ENCODE measurements at places on chromosomes 12 and 14. TPM values are rescaled to one million over a fixed set of nuclear protein-coding genes. Genes with fewer than 3 reads are reported as not detected.

LRP6 gene
- total RNA-seq: 11.7 TPM

SERPINA10 gene
- not detected for total RNA-seq

CMKLR1 gene
- total RNA-seq: 4.2 TPM

NANOG gene
- total RNA-seq: 0.16 TPM

GRCh38 chr12:58159941-58160340 lies 218.6 kb downstream of the ATP23 start:
- no peaks in the 10 kb centered on the region for H3K27me3 ChIP-seq
- H3K4me3 ChIP-seq: no peak overlapping the region
- no peak for DNase-seq
- H3K4me1 ChIP-seq: no peaks in the 10 kb centered on the region
- H3K36me3 ChIP-seq: no peaks in the 10 kb centered on the region

- no peaks in the 10 kb centered on the region for H3K36me3 ChIP-seq
- H3K4me1 ChIP-seq: no peaks in the 10 kb centered on the region
Measured at GRCh38 chr14:37819155-37820015, 224.0 kb downstream of the TTC6 start.

DNA sequence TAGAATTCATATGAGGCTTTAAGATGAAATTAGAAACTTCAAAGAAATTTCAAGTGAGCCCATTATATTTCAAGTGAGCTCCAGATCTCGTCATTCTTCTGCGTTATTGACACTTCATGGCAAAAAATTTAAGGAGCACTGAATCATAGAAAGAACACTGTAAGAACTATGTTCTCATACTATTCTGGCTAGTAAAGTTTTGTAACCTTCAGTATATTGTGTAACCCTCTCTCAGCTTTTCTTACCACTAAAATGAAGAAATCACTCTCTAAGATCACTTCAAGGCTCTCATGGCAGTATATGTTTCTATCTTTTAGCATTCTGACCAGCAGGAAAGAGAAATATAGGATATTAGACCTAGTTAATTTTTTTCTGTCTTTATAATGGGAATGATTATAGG lies 6.3 kb downstream of the GPHN start:
- no peaks in the 10 kb centered on the region for H3K36me3 ChIP-seq
- no peaks in the 10 kb centered on the region for H3K27me3 ChIP-seq
- H3K4me1 ChIP-seq: peaks cover 16% of the 10 kb centered on the region
- H3K27ac ChIP-seq: no peak overlapping the region

DNA sequence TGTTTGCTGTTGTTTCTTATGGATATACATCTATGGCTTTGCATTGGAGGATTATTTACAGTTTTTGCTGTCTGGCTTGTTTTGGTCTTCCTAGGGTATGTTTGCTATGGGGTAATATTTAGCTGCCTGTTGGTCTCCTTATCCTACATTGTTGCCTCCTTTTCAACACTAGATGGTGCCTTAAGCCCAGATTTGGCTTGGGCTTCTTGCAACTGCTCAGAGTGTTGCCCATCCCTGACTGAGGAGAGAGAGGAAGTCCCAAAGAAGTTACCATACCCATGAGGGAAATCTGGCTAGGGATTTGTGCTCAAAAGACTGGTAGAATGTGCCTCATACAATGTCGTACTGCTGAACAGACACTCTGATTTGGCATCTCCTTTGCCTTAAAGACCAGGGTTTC lies 94.6 kb upstream of the MUCL1 start:
- no peaks in the 10 kb centered on the region for H3K4me1 ChIP-seq
- no peak for DNase-seq
- no peak overlapping the region for H3K4me3 ChIP-seq
- no peaks in the 10 kb centered on the region for H3K27me3 ChIP-seq
- H3K36me3 ChIP-seq: no peaks in the 10 kb centered on the region

DNA sequence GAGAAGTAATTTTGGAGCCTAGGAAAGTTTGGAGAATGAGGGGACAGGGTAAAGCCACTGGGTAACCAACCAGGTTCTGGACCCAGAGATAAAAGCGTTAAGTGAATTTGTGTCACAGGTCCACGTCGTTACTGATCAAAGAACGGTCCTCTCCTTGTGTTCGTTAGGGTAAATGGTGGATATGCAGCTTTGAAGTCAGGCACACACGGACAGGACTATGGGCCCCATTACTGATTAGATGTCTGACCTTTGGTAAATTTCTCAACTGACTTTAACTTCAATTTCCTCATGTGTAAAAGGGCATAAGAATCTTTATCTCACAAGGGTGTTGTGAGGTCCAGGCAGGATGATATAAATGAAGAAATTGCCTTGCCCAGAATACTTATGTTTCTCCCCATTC lies 76.6 kb downstream of the EMP1 start:
- no peak overlapping the region for H3K27ac ChIP-seq
- DNase-seq: no peak
- H3K4me1 ChIP-seq: peaks cover 3% of the 10 kb centered on the region
- peaks cover 15% of the 10 kb centered on the region for H3K27me3 ChIP-seq
- H3K36me3 ChIP-seq: no peaks in the 10 kb centered on the region
- no peak overlapping the region for H3K4me3 ChIP-seq

DNA sequence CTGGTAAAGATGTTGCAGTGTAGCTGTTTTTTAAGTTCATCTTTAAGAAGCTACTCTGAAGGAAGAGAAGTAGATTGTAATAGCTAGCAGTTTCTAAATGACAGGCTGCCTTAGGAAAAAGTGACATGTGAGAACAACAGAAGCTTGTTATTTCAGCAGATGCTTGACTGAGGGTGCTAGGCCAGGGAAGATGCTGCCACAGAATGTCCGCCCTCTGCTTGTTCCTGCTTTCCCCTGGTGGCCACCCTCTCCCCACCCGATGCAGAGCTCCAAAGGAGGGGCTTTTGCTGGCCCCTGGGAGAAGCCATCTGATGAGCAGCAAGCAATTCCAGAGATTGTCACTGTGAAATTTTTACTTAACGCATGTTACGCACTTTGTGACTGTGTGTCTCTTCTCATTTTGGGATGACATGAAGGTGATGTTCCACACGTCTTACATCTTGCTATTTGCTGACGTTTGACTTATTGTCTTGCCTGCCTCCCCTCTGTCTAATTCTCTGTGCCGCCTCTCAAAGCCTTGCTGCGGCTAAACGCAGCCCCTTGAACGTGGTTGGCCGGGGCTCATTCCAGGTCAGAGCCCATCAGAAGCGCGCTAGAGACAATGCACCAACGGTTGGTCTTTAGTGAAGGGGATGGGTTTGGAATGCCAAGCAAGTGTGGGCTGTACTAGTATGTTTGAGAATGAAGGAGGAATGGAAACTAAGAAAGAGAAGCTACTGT lies 44.8 kb downstream of the WDR20 start:
- H3K4me3 ChIP-seq: no peak overlapping the region
- no peak for DNase-seq
- H3K27me3 ChIP-seq: no peaks in the 10 kb centered on the region
- peaks cover 12% of the 10 kb centered on the region for H3K4me1 ChIP-seq
- H3K27ac ChIP-seq: no peak overlapping the region

Data from transverse colon (tissue), 4 donors.